CD4-positive, alpha-beta T cell treated with Interleukin-2 at 100 ng/mL for 4 hours (primary cell): ENCODE measurements at places on chromosomes 1 and 21.
A peak's percentile ranks its signal among the peaks of the same experiment; 100 is the strongest.

DNA sequence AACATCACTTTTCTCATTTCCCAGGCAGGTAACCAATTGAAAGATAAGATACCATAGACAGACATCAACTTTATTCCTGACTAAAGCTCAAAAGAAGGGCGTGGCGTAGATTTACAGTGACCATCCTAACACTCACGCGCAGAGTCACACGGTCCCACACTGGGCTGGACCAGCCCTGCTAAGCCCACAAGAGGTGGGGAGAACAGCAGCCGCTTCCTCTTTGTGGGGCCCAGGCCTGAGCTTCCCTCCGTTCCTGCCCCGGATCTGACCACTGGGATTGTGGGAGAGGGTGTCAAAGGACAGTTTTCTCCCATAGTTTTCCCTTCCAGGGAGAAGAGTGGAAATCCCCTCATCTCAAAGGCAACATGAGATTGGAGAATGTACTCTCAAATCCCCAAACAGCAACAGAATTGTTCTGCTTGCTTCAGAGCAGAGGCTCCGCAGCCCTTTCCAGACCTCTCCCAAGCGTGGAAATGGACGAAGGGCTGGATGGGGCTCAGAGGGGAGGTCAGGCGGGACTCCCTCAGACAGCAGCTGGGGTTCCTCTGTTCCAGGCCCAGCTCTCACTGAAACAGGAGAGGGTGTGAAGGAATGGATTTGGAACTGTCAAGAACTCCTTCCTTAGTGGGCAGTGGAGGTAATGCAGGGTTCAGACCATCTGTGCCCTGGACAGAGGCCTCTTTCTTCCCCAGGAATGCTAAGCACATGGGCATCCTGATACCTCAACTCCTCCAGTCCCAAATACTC, 33.7 kb downstream of the L1TD1 start:
- DNase-seq: no peak

GRCh38 chr1:65260851-65261473, 48.4 kb upstream of the DNAJC6 start:
- DNase-seq: peak; percentile 16

DNA sequence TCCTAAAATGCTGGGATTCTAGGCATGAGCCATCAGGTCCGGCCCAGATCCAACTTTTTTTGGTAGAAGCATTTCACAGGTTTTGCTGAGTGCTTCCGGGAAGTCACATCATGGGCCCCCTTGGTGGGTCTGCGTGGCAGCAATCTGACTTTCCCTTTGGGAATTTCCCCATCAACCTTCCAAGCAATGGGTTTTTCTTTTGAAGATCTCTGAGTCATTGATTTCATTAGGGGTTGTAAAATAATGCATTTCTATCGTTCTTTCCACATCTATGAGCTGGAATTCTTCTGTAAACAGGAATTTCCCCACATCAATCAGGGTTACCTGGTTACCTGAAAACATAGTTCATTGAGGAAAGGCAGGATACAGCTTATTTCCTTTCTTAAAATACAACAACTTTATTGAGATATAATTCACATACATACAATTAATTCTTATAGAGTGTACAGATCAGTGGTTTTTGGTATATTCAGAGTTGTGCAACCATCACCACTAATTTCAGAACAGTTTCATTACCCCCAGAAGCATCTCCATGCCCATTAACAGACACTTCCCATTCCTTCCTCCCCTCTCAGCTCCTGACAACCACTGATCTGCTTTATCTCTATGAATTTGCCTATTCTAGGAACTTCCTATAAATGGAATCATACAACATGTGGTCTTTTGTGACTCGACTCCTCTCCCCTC, 9.9 kb upstream of the ZBTB17 start:
- DNase-seq: no peak

- no peak for DNase-seq
Observed at GRCh38 chr1:208544794-208545193, 300.6 kb upstream of the PLXNA2 start.

- DNase-seq: no peak
Observed at GRCh38 chr1:21930080-21930571, 7.0 kb downstream of the HSPG2 start.

DNA sequence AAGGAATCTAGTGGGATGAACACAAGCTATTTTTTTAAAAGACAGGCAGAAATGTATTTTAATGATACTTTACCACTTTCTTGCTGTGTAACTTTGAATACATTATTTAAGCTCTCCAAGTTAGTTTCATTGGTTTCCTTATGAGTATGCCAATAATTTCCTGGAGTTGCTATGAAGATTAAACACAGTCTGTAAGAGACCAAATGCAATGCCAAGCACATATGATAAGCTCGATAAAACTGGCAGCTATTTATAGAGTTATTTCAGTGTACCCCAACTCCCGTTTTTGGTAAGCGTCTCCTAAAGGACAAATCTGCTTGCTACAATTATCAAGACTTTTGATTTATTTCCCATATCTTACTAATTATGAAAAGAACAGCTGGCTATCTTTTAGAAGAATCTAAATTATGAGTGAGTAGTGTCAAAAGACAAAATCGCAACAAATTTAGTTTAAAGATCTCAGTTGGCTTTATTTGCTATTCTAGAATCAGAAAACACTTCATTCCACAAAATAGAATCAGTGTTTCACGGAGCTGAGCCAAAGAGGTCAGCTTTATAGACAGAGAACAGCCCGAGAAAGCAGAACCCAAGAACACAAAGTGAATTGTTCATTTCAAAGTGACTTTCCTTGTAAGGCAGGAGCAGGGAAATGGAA, 7.2 kb upstream of the MAP10 start:
- DNase-seq: no peak

DNA sequence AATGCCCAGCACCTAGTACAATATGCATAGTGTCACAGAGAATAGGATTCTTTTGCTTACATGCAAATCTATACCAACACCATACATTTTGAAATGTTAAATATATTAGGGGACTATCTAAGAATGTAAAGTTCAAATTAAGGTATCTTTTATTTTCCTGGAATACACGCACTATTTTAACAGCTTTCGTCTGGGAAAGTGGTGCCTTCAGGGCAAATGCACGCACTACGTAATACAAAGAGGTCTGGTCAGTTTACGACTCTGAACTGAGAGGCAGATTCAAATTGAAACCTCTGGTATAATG, 931 bp downstream of the FUBP1 start:
- no peak for DNase-seq

GRCh38 chr1:37858931-37859506, 373 bp downstream of the MTF1 start:
- no peak for DNase-seq

- no peak for DNase-seq
Observed at GRCh38 chr1:38486085-38486484, 373.5 kb downstream of the RRAGC start.

GRCh38 chr1:60073605-60074278, at the start of gene C1orf87:
Gene C1orf87, minus strand, starts transcription at chr1:60073770. Its CDS starts 1,127 bp downstream, at chr1:60072643.
- DNase-seq: no peak

DNA sequence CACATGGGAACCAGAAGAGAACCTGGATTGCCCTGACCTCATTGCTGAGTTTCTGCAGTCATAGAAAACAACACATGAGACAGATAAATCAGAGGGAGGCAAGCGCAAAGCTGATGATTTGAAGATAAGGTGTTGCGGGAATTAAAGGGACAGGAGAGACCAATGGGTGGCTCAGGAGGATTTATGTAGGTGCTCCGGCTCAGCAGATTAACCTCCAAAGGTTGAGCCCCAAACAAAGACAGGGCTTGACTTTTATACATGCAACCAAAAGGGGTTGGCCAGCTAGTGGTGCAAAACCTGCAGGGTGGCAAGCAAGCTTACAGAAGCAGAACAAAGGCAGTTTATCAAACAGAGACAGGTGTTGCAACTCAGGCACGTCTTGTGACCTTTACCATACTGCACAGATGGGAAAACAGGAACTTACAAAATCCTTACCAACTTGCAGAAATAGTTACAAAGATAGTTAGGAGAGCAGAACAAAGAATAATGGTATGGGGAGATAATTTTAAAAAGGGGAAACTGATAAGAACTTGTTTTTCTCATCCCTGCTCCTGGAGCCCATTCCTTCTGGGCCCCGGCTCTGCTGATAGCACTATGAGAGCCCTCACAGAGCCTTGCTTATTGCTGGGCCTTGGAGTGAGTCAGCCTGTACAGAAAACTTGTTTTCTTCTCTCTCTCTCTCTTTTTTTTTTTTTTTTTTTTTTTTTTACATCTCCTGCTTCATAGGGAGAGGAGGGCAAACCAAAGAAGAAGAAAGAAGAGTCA, 93.6 kb downstream of the SNRPE start:
- DNase-seq: no peak

DNA sequence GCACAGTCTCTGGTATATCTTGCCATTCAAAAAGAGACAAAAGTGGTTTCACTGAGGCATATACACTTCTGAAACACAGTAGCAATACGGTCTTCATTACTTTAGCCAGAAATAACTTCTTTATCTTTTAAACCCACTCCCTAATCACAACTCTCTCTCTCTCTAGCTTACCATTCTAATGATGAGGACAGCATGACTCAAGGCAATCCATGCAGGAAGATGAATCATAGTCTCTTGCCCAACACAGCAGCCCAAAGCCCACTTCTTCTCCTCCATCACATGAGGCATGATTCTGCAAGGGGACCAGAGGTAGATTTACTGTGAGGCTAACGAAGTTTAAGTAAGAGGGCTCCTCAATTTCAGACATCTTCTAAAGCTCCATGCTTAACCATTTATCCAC, 285.0 kb upstream of the NR5A2 start:
- no peak for DNase-seq

DNA sequence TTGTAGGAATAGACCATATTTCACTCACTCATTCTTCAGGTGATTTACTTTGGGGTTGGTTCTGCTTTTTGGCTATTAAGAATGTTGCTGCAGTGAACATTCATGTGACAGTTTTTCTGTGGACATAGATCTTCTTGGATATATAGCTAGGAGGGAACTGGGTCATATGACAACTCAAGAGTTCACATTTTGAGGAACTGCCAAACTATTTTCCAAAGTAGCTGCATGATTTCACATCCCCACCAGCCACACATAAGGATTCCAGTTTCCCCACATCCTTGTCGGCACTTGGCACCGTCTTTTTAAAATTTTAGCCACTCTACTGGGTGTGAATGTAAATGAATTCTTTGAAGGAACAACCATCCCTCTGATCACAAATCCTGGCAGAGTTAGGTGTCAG, 126.0 kb downstream of the PRDM2 start:
- no peak for DNase-seq

- DNase-seq: no peak
Observed at GRCh38 chr1:229105822-229106525, 164.9 kb upstream of the RAB4A start.
